ENCODE measurements at places on chromosomes 3 and 15.

DNA sequence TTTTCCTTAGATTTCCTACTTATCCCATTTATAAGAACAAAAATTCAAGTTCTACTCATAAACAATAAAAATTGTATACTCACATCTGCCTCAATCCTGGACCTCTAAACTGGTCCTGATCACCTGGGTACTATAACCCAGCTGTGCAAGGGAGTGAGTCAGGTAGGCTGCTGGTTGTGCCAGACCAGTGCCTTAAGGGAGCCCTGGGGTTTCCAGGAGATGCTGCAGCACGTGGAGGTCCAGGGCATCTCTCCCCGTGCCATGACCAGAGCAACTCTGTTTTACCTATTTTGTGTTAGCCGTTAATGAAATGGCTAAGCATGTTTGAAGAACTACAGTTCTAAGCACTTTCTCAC, 140.2 kb upstream of the TRIM42 start:
- no peak for DNase-seq

GRCh38 chr15:83514584-83514983, 67.4 kb downstream of the SH3GL3 start:
- DNase-seq, result no peak

- DNase-seq, result no peak
Measured at GRCh38 chr3:106678657-106679390, 698.4 kb upstream of the CCDC54 start.

GRCh38 chr3:176439729-176440128, 757.6 kb downstream of the TBL1XR1 start:
- DNase-seq, result no peak

DNA sequence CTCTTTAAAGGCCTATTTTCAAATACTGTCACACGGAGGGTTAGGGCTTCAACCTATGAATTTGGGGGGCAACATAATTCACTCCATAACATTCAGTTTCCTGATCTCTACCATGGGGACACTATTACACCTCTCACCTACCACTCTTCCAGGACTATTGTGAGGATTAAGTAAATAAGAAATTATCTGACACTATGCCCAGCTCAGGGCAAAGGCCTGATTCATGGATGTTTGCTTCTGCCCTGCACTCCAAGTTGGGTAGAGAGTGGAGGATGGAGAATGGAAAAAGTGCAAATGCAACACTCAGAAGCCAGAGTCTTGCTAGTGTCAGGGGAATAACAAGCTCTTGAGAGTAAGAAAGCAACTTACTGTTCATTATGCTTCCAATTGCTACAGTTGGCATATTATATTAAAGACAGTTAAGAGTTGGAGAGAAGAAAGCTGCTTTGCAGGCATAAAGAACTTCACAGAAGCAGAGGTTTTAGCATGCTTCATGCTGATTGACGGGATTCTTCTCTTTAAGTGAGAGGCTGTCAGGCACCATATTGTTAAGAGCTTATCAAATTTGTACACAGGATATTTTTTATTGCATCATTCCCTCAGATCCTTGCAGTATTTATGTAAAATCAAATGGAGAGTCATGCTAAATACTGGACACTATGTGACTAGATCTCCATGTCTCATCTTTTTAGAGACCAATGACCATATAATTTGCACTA, 375.3 kb downstream of the VPS13C start:
- DNase-seq, result no peak

GRCh38 chr15:63065262-63066221, 23.0 kb downstream of the TPM1 start:
- peak; percentile 54 for DNase-seq

DNA sequence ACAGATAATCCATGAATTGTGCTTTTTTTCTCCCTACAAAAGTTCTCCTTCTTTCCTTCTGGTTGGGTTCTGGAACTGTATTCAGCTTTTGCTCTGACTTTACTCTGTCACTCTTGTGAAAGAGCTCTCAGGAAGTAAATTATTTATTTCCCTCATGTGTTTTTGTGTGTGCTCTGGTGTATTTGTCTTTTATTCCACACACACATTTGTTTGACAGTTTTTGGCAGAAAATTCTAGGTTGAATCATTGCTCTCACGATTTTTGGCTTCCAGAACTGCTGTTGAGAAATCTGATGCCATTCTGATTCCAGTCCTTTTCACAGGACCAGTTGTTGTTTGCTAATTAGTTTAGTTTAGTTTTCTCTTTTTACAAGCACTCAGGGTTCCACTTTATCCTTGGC, 172.8 kb downstream of the PLCH1 start:
- no peak for DNase-seq

GRCh38 chr15:73366766-73367623, 1.8 kb downstream of the HCN4 start:
- no peak for DNase-seq

- DNase-seq, result no peak
Measured at GRCh38 chr3:56308471-56308870, 159.8 kb downstream of the ERC2 start.

DNA sequence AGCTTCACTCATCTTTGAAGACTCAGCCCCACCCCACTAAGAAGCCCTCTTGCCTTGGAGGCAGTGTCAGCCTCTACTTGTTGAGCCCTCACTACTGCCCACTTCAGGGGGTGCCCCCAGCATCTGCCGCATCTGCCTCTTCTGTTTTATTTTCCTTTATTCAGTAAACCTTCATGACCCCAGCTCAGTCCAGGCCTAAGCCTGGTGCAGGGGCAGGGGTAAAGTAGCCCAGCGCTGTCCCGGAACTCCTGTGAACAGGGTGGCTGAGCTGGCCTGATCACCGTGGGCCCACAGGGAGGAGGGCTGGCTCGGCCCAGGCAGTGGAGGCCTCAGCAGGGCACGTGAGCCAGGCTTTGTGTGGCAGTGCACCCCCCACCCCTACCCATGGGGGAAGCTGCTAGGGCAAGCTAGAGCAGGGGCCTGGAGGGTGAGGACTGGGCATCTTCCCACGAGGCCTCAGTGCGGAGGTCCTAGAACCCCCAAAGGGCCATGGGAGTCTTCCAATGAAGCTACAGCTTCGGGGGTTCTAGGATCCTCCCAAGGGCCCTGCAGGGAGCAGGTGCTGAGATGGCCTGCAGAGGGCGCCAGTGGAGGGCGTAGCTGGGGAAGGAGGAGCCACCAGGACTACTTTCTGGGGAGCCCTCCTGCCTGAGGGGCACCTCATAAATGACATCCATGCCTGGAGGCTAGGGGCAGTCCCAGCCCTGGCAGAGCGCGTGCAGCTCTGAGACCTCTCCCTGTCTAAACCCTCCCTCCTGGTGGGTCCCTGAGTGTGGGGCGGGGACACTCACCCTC, 36.0 kb downstream of the TSPAN3 start:
- DNase-seq, result no peak

DNA sequence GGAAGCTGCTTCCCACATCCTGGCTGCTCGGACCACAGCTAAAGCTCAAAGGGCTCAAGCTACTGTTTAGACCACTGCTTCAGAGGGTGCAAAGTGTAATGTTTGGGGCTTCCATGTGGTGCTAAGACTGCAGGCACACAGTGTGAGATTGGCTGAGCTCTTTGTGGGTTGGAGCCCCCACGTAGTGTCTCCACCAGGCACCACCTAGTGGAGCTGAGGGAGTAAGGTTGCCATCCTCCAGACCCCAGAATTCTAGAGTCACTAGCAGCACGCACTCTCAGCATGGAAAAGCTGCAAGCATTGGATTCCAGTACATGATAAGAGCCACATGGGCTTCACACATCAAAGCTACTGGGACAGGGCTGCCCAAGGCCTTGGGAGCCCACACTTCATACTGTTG, 9.3 kb downstream of the MKRN3 start:
- no peak for DNase-seq

DNA sequence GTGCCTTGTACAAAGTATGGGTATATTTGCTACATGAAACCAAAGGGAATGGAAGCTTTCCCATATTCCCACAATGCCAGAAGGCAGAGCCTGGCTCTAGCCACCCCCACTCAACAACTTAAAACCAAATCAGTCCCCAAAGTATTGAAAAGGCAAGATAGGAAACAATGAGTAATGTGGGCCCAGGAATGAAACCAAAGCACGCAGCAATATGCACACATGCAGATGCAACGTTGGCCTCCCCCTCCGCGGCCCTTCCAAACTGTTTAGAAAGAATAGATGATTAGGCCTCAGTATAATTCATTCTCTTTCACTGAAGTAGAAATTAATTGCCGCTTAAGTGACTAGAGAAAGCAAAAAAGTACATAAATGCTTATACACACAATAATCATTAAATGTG, 59.1 kb downstream of the THRB start:
- no peak for DNase-seq

- no peak for DNase-seq
Measured at GRCh38 chr3:46661776-46662766, 31.4 kb downstream of the ALS2CL start.

- DNase-seq, result no peak
Measured at GRCh38 chr3:139944256-139944910, 9.4 kb downstream of the CLSTN2 start.

DNA sequence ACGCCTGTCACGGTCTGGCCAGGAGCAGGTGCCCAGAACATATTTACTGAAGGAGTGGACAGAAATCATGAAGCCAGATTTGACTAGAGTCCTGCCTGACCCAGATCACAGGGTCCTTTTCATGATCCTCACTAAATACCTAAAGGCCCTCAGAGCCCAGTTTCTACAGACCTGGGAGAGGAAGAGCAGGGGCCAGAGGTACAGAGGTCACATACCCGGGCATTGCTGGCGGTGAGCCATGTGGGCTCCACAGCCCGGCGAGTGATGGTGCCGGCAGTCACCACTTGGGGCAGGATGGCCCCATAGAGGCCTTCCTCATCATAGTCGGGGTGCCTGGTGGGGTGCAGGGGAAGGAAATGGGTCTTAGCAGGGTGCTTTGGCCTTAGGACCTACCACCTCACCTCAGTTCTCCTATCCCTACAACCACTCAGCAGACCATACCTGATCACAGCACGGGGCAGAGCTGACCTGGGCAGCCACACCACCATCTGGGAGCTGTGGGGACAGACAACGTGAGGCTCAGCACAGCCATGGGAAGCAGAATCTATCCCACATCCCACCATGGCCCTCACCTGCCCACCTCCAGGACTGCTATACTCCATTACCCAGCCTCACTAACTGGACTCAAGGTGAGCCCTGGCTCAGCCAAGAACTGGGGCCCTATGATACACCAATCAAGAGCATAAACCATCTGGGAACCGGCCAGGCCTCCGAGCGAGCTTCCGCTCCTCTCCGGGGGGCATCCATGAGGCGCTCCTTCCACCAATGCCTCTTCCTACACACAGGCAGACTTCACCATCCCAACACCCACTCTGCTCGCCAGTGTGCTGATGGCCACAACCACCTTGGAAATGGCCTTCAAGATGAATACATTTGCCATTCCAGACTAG, 12.9 kb downstream of the POLG start:
- no peak for DNase-seq

GRCh38 chr3:125075738-125076137, 19.9 kb upstream of the HEG1 start:
- no peak for DNase-seq

- peak; percentile 61 for DNase-seq
Measured at GRCh38 chr15:59622289-59622688, 10.7 kb downstream of the GCNT3 start.

GRCh38 chr15:52760562-52760961, 29.6 kb downstream of the ONECUT1 start:
- DNase-seq, result no peak

DNA sequence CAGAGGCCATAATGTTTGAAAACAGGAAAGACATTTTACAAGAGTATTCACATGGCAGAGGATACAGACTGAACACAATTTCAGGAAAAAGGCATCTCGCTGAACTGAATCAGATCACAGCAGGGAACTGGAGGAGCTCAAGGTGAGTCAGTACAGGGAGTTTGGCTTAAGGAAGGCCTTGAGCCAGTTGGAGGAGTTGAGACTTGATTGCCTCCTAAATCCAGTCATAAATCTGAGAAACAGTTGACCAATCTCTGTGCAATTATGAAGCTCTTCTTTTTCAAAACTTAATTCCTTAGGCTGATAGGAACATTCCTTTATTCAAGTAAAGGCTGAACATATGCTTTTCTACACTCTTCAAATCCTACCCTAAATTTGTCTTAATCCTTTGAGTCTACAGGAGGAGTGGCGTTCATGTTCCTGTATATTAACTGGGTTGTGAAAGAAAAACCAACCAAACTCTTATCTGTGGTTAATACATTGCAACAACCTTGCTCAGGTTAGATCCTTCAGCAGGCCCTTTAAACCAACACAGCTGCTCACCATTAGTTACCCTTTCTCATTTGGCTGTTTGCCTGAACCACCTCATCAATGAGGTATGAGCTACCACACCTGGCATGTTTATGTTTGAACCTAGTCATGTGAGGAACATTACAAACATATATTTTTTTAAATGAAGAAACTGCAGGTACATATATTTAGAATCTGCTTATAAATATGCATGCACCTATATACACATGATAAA, 404.1 kb upstream of the ATP11B start:
- DNase-seq, result peak; percentile 73

DNA sequence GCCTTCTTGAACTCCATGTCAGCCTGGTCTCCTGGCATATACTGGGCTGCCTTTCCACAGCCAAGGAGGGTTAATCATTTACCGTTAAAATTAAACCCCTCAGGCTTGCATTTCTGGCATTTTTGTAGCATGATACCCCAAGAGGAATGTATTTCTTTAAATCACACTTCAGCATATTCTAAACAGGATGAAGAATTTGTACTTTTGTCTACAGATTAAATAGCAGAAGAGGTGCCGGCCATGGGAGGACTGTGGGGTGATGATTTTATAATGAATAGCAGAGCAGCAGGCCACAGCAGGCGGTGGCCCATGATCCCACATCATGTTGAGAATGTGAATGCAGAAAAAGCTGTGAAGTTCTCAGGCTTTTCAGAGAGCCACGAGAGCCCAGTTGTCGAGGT, 90.2 kb downstream of the ARNT2 start:
- peak; percentile 85 for DNase-seq

- no peak for DNase-seq
Measured at GRCh38 chr3:122671553-122671952, 9.1 kb upstream of the PARP14 start.

GRCh38 chr15:88012233-88012632, 244.3 kb downstream of the NTRK3 start:
- DNase-seq, result no peak

GRCh38 chr3:177058648-177059047, 138.6 kb downstream of the TBL1XR1 start:
- no peak for DNase-seq

DNA sequence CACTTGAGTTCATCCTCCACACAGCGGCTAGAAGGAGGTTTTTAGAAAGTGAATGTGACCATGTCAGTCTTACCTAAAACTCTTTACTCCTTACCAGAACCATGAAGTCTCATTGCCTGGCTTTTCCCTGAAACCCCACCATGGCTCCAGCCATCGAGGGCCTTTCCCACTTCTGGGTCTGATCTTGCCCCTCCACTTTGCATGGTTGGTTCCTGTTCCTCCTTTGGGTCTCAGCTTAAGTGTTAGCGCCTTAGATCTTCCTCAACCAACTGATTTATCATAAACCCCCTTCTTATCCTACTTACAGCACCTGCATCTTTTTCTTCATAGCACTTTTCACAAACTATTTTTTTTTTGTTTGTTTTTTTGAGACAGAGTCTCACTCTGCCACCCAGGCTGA, 45.9 kb upstream of the ULK4 start:
- no peak for DNase-seq

GRCh38 chr3:64730681-64731080, 42.9 kb upstream of the ADAMTS9 start:
- no peak for DNase-seq

GRCh38 chr3:42980209-42980608, 1.1 kb downstream of the GASK1A start:
- no peak for DNase-seq

- no peak for DNase-seq
Measured at GRCh38 chr3:139728414-139728813, 50.6 kb upstream of the NMNAT3 start.

GRCh38 chr3:100260081-100260684, 609 bp upstream of the TBC1D23 start:
- peak; percentile 64 for DNase-seq

GRCh38 chr3:105166893-105167292, 199.8 kb upstream of the ALCAM start:
- peak; percentile 42 for DNase-seq
